ENCODE measurements at places on chromosomes 4 and X.

DNA sequence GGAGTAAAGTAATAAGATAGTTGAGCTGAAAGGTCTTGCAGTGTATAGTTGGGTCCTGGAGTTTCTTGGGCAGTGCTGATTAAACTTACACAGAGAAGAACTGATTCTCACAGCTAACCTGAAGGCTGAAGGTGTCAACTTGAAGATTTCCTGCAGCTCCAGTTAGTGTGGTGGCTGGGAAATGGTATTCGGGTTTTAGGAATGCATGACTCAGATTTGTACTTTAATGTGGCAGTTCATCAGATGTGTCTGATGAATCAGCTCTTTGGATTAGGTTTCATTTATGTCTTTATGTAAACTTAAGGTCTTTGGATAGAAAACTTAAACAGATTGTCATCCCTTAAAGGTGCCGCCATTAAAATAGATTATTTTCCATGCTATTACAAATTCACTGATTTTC, 200.0 kb downstream of the IL1RAPL1 start:
- no peak for DNase-seq

- no peak for DNase-seq
These were observed 17.0 kb upstream of the SYTL5 start for GRCh38 chrX:37989304-37989703.

- no peak for DNase-seq
These were observed 795 bp upstream of the SH3KBP1 start for GRCh38 chrX:19887911-19888879.

DNA sequence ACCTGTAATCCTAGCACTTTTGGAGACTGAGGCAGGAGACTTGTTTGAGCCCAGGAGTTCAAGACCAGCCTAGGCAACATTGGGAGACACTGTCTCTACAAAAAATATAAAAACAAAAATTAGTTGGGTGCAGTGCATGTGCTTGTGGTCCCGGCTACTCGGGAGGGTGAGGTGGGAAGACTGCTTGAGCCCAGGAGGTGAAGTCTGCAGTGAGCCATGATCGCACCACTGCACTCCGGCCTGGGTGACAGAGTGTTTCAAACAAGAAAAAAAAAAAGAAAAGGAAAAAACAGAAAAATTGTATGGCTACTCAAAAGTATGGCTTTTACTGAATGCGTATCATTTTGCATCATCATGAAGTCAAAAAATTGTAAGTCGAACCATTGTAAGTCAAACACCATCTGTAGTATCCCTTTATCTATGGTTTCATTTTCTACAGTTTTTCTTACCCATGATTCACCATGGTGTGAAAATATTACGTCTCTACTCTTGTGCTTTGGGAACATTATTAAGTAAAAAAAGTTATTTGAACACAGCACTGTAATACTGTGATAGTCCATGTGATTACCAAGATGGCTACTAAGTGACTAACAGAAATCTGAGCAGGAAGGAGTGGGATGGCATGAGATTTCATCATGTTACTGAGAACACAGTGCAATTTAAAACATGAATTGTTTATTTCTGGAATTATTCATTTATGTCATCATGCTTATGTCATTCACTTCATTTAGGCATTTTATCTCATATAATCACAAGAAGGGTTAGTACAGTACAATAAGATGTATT, 26.5 kb upstream of the MANBA start:
- no peak for DNase-seq

DNA sequence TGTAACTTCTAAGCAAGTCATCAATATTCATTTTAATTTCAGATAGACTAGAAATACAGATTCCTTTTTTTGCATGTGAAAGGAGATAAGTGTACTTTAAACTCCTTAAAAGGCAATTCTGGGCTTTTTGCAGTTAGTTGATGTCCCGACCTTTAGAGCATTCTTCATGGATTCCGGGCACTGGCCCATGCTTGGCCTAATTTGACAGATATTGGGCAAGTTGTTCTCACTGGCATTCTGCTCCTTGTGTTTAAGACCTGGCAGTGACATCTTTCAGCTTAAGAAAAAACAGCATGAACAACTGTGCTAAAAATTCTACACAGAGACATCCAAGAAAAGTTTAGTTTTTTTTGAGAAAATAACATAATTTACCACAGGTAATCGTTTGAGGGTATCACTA, 1037.2 kb downstream of the PCDH18 start:
- no peak for DNase-seq

DNA sequence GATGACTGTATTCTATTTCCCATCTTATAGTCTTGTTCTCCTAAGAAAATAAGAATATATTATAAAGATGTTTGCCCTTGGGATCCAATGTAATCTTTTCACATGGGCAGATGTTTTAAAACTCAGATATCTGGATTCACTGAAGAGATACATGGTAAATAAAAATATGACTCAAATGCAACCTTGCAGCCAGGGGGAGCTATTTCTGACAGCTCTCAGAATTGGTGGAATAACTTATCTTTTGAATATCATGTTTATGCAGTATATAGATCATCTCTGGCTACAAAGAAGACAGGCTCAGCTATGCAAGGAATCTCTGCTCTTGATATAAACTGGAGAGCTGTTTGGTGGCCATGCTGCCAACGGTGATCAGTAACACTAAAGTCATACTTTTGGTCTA, 274.7 kb downstream of the GLUD2 start:
- DNase-seq, result no peak

DNA sequence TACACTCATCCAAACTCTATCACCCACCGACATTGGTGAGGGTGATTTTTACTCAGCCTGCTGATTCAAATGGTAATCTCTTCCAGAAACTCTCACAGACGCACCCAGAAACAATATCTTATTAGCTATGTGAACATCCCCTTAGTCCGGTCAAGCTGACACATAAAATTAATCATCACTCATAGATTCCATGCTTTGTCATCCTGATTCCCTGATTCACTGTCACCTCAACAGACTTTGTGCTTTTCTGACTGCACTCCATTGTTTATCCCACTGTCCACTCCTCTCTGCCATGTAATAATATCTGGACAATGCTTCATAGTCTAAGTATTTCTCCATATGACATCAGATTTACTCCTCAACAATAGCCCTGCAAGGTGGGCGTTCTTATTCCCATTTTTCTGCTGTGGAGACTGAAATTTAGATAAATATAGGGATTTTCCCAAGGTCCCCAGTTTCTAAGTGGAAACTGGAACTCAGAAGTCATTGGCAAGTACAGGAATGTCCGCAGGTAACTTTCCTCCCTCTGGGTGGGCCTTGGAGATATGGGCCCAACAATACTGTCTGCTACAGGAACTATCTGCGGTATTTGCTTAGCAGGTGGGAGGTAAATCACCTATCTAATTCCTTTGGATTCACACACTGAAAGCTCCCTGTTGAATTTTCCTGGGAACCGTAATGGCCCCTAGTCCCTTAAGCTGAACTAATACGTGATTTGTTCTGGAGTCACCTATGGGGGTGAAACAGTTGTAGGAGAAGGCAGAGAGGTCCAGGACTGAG, 228.6 kb upstream of the BCOR start:
- DNase-seq, result no peak

GRCh38 chrX:13598877-13599276, 29.5 kb downstream of the EGFL6 start:
- no peak for DNase-seq

DNA sequence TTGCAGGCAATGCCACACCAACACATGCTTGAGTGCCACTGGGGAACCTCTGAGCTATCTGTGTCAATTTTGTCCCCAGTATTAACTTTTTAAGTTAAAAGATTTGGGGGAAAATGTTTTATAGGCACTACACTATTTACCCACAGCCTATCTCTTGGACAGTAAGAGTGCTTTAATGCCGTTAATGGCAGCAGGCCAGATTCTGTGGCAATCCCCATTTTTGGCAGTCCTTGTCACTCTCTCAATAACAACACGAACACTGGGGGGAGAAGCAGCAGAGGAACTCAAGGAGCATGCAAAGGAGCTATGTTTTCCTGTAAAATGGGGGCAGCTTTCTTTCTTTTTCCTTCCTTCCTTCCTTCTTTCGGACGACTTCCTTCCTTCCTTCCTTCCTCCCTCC, 168.6 kb downstream of the NSUN7 start:
- no peak for DNase-seq

DNA sequence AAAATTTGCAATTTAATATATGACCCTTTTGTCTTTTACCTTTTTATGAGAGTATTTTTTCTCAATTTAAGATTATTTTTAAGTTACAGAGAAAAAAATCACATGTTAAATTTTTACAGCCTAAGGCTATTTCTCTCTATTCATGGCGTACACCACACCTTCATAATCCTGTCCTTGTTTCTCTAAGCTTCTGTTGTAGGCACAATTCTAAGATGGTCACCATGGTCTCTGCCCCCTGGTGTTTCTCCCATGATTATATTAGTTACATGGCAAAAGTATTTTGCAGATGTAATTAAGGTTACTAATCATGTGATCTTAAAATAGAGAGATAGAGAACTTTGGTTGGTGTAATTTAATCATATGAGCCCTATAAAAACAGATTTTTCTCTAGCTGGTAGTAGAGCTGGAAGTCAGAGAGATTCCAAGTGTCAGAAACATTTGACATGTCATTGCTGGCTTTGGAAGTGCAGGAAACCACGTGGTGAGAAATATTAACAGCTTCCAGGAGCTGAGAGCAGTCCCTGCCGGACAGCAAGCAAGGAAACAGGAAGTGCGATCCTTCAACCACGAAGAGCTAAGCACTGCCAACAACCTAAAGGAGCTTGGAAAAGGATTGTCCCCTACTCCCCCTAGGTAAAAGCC, 89.8 kb downstream of the EIF4E start:
- no peak for DNase-seq

- DNase-seq, result no peak
These were observed 594.7 kb upstream of the GALNT7 start for GRCh38 chr4:172573899-172574298.

DNA sequence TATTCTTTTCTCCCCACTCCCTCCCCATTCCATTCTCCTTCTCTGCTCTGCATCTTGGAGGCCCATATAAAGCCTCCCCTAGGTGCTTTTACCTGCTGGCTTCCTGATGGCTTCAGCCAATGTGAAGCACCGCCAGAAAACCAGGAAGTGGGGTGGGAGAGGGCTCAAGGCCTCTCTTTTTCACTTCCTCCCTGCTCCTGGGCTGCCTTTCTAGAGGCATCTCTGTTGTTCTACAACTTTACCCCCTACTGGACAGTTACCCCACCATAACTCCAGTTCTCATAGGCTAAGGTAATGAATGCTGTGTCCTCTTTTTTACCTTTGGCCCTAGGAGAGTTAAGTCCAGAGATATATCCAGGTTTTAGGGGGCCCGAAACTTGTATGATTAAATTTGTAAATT, 62.4 kb upstream of the PPARGC1A start:
- no peak for DNase-seq

DNA sequence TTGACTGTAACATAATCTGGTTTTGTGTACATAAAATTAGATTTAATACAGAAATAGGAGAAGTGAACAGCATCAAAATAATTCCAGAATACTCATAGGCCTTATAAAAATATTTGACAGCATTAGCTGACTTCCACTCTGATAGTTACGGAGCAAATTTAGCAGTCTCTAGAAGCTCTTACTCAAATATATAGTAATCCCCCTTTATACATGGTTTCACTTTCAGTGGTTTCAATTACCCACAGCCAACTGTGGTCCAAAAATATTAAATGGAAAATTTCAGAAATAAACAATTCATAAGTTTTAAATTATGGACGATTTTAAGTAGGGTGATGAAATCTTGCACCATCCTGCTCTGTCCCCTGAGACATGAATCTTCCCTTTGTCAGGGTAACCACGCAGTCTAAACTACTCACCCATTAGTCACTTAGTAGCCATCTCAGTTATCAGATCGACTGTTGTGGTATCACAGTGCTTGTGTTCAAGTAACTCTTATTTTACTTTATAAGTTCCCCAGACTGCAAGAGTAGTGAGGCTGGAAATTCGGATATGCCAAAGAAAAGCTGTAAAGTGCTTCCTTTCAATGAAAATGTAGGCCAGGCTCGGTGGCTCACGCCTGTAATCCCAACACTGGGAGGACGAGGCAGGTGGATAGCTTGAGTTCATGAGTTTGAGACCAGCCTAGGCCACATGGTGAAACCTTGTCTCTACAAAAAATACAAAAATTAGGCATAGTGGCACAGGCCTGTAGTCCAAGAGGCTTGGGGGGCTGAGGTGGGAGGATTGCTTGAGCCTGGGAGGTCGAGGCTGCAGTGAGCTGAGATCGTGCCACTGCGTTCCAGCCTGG, 17.2 kb upstream of the RTL9 start:
- no peak for DNase-seq

- DNase-seq, result no peak
These were observed 89.2 kb downstream of the DACH2 start for GRCh38 chrX:86237482-86237881.

DNA sequence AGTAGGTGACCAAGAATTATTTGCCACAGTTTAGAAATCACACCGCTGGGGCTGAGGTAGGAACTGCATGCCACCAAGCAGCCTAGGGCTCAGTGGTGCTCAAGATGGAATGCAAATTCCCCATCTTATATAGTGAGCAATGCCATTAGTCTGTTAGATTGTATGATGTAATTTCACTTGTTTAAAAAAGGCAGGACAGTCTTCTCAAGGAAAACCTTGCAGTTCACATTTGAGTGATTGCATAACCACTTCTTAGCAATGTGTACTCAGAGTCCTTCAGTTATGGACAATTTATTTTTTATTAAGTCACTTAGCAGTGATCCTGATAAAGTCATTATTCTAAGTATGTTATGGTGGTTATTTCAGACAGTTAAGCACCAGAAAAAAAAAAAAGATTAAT, 142.9 kb upstream of the SFRP2 start:
- DNase-seq, result no peak

DNA sequence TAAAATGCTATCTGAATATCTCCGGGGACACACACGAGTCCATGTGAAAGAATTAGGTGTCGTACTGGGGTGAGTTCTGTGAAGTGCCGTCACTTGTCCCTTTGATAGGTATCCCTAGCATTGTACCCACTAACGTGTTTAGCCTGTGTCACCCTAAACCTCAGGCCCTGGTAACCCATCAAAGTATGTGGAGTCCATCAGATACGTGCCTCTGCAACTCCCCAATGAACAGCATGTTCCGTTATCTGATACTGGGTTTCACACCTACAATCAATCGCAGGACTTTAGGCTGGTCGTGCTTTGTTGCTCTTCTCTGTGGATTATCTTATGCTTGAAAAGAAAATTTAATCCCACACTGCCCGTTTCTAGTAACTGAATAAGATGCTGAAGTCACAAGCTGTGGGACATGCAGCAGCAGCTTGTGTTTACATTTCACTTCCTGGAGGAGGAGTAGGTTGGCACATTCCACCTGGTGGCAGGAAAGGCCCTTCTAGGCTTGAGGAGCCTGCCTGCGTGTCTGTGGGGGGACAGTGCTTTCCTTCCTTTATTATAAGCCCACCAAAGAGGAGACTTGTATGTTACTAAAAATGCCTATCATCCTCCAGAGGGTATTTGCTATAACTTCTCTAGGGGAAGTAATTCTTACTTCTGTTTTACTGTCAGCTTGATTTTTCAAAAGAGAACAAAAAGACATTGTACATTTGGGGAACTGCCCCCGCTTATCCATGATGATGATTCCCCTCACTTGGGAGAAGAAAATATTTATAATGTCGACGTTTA, 127.2 kb downstream of the FNIP2 start:
- no peak for DNase-seq

DNA sequence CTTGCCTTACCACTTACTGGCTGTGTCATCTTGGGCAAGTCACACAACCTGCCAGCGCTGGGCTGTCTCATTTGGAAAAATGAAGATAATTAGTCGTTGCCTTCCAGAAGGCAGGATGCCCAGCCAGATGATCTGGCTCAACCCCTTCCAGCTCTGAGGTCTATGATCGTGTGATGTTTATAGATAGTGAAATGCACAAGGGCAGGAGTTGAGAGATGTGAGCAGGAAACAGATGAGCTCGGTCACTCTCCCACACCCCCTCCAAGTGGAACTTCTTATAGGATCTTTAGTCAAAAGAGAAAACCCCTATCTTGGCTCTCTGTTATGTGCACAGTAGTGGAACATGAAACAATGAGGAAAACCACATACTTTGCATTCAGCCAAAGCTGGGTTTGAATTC, 336.8 kb upstream of the PPARGC1A start:
- no peak for DNase-seq

All from stimulated activated CD8-positive, alpha-beta memory T cell treated with anti-CD3 and anti-CD28 coated beads, Interleukin-4, amount 100 ng/mL, for 1 hour (primary cell).